T-helper 22 cell (primary cell): ENCODE measurements at places on chromosomes 16 and 17.

DNA sequence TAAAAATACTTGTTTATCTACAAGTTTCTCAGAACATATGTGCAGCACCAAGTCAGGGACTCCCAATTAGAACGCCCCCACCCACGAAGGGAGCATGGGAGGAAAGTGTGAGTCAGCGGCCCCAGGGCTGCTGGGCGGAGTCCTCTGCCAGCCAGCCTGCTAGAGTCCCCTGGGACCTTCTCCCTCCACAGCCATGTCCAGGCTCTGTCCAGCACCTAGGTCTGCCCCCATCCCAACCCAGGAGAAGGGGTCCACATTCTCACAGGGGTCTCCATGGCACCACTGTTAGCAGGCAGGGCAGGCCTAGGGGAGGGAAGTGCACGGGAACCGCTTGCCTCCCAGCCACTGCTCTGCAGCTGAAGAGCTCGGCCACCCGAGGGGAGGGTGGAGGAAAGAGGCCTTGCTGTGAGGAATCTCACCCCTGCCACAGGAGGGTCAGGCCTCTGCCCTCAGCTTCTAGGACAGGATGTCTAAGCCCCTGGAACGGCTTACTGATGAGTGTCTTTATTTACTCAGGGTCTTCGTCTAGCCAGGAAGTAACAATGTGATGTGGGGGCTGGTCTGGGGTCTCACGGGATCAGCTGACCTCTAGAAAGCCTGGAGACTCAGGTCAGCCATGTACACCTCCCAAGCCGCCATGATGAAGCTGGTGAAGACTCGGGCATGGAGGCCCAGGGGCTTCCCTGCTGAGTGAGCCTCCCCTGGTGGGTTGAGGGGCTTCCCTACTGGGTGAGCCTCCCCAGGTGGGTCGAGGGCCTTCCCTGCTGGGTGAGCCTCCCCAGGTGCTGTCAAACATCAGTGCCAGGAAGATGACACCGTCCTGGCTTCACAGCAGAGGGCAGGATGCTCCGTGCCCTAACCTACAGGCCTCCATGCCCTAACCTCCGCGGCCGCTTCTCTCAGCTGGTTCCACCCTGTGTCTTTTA is 190.3 kb downstream of the RBFOX3 start:
- DNase-seq: no peak

- no peak for DNase-seq
These were observed 587 bp upstream of the PRR35 start for GRCh38 chr16:559411-560203.

- DNase-seq: no peak
These were observed 36.4 kb downstream of the MYH13 start for GRCh38 chr17:10336393-10336792.

GRCh38 chr16:398561-399339 is 1.8 kb downstream of the NME4 start:
- DNase-seq: no peak

DNA sequence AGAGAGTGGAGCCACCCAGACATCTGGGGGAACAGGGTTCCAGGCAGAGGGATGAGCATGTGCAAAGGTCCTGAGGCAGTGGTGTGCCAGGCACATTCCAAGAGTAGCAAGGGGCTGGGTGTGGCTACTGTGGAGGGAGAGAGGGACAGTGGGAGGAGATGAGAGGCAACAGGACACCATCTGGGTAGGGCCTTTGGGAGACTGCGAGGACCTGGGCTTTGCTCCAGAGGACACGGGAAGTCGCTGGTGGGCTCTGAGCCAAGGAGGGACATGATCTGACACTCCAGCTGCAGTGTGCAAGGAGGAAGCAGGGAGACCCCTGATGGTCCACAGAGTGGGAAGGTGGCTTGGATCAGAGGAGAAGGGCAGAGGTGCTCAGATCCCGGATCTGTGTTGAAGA is 56.7 kb upstream of the MED9 start:
- no peak for DNase-seq

DNA sequence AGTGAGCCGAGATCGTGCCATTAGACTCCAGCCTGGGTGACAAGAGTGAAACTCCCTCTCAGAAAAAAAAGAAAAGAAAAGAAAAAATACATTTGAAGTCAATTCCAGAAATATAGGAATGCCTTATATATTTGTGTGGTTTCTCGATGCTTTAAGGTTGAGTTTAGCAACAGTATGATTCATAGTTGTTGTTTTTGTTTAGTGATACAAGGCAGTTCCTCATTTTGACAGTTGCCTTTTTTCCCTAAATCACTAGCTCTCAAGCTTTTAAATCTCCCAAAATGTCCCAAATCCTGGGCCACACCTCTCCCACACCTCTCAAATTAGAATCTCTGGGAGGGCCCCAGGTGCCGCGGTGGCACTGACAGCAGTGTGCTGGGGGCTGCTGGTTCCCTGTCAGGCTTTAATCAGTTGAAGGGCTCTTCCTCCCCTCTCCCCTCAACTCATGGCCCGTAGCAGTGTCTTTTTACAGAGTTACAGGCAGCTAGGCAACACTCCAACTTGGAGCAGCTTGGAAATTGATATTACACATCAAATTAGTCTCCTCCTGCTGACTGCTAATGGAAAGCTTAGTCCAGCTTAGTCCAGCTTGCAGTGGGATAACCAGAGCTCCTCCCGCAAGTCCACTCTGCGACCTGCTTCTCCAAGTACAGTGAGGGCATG is 58.4 kb downstream of the EPN2 start:
- DNase-seq: no peak

DNA sequence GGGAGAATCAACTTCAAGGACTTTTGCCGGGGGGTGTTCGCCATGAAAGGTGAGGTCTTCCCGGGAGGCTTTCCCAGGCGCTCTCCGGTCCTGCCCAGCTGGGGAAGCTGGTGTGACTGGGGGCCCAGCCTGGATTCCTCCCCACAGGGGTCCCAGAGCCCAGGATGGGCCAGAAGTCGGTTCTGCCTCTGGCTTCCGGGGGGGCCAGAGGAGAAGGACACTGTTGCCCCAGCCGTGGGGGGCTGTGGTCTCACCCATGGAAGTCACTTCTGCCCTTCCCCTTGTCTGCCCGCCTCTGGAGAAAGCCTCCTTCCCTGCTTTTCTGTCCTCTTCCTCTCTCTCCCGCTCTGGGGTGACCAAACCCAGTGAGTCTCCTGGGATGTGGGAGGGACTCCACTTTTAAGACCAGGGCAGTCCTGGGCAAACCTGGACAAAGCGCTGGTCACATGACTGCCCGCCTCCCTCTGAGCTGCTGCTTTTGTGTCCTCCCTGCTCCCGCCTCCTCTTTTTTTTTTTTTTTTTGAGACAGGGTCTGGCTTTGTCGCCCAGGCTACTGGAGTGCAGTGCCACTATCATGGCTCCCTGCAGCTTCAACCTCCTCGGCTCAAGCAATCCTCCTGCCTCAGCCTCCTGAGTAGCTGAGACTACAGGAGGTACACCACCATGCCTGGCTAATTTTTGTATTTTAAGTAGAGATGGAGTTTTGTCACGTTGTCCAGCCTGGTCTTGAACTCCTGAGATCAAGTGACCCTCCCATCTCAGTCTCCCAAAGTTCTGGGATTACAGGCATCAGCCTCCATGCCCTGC is 40.6 kb downstream of the RAB11FIP4 start:
- DNase-seq: no peak

DNA sequence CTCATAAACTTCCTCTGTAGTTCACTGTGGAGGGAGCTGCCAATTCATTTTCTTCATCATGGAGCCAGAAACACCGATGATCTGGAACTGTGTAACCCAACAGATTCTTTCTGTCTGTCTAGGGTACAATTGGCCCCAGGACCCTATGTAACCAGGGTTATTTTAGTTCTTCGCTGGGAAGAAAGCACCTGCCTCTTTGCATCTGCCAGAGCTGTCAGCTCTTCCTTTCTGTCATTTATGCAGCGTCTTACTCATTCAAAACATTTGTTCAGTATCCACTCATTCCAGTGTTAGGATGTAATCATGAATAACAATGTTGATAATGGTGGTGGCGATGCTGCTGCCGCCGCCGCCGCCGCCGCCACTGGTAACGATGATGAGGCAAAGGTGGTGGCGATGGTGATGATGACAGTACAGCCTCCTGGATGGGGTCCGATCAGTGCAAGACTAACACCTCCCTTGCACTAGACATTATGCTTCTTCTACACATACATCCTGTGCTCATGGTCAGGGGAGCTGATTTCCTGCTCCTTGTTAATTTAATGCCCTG is 46.1 kb downstream of the IRX5 start:
- no peak for DNase-seq

GRCh38 chr16:86619239-86619794 is 41.0 kb downstream of the FOXL1 start:
- no peak for DNase-seq

- no peak for DNase-seq
These were observed 119.5 kb downstream of the C16orf78 start for GRCh38 chr16:49492896-49493626.

GRCh38 chr17:78117027-78117981 is 11.3 kb downstream of the TMC6 start:
- DNase-seq: no peak

DNA sequence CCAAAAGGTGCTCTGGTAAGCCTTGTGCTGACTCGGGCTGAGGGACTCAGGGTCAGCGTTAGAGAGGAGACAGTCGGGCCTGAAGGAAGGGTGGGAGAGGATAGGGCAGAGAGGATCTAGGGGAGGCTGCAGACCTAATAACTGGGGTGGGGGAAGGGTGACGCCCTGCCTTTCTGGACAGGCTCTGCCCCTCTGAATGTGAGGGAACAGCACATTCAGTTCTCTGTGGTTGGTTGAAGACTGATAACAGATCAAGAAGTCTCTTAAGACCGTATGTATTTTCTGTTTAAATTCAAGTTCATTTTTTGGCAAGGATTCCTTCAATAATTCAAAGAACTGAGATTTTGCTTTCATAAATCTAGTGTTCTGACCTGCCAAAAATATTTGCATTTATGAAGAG is 56.2 kb upstream of the TEKT3 start:
- no peak for DNase-seq

DNA sequence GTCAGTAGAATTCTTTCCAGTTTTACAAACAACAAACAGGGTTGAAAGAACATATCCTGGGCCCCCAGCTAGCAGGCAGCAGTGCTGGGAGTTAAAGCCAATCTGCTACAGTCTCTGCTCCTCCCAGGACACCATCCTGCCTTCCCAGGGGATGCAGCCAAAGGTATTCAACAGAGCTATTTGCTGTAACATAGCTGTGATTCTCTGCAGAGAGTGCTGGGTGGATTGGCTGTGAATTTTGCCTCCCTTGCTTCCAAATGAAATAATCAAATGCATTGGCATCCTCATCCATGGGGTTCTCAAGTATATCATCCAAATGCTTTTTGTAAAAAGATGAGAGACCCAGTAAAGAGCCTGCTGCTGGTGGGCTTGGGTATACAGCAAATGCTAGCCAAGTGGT is 124.3 kb downstream of the NPIPB5 start:
- no peak for DNase-seq

DNA sequence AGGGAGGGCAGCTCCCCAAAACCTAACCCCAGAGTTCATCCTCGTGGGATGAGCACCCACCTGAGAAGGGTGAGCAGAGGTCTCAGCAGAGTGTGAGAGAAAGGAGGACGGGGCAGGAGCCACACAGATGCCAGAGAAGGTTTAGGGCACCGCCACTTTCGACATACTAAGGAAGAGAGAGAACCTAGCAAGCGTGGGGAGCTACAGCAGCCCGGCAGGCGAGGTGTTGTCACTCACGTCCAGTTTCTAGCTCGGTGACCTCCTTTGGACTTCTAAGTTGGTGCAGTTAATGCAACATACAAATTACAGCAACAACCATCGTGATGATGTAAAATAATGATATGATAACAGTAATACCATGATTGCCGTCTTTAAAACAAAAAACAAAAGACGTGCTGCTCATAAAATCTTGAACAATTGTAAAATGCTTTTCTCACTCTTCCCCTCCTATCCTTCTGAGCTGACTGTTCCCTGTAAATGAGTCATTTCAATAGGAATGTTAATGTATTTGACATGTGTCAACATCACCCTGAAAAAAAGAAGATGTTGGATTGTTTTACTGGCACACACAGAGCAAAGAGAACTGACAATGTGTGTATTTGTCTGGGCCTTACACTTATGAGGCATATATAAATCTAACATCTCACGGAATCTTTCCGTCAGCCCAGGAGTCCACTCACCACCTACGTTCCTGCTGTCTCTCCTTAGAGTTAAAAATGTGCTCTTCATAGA is 158.2 kb upstream of the MAF start:
- DNase-seq: no peak

GRCh38 chr17:57154921-57155320 is 69.9 kb downstream of the AKAP1 start:
- DNase-seq: no peak

GRCh38 chr16:23505671-23506605 is 4.4 kb downstream of the GGA2 start:
- DNase-seq: no peak

DNA sequence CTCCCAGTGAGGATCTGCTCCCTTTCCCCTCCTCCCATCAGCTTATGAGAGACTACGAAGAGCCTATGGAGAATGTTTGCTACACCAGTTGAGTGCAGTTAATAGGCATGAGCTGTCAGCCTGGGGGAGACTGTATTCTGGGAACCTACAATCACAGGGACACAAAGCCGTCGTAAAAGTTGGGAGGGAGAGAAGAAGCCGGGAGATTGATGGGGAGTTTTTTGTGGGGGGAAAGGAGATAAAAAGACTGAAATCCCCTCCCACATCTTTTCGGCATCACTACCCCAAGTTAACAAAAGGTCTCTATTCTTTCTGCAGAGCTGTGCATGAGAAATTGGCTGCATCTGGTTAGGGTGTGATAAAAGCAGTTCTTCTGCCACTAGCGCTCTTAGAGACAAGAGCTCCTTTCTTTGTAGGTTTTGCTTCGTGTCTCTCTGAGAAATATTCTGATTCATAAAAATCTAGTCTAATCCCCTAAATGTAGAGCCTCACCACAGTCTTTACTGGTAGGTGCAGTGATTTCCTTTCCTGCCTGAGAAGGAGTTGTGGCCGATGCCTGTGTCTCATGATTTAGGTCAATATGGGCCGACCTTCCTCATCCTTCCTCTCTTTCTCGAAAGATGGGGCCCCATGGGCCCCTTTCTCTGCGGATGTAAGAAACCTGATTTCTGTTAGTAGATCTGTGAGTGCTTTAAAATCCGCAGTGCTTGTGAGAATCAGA is 77.4 kb downstream of the BPTF start:
- no peak for DNase-seq

GRCh38 chr17:81502471-81503017 is 10.1 kb downstream of the ACTG1 start:
- DNase-seq: no peak

- no peak for DNase-seq
These were observed 18.1 kb downstream of the CMIP start for GRCh38 chr16:81462683-81463082.
